Stimulated activated CD8-positive, alpha-beta memory T cell treated with anti-CD3 and anti-CD28 coated beads, Interleukin-2, amount 100 ng/mL, for 1 hour (primary cell): ENCODE measurements at places on chromosomes 6 and 20.

DNA sequence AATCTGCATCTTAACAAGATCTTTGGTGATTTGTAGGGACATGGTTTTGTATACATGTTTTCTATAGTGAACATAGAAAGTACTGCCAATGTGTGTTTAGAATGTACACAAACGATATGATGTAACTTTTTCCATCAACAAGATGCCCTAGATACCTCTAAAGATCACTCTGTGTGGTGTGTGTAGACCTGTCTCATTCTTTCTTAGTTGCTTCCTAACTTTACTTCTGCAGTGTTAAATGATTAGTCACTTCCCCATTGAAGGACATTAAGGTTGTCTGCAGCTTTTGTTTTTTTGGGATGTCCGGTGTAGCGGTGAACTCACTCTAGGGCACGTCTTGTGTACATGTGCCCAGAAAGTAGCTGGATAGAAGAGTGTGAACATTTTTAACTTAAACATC lies 35.9 kb downstream of the CDYL start:
- DNase-seq, result no peak

DNA sequence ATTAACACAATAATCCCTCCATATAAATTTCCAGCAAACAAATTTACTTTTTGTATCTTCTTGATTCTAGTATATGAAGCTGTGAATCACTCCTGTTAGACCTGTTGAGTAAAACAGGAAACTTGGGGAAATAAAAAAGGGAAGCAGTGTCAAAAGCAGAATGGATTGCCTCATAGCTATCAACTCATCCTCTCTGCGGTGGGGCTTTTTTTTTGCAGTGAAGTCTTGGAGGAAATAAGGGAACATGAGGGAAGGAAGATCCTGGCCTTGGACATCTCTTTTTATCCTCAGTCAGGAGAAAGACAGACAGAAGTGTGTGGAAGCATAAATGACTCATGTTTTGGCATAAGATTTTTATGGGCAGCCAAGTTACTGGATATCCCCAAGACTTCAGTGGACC lies 332.5 kb downstream of the TFAP2A start:
- no peak for DNase-seq

DNA sequence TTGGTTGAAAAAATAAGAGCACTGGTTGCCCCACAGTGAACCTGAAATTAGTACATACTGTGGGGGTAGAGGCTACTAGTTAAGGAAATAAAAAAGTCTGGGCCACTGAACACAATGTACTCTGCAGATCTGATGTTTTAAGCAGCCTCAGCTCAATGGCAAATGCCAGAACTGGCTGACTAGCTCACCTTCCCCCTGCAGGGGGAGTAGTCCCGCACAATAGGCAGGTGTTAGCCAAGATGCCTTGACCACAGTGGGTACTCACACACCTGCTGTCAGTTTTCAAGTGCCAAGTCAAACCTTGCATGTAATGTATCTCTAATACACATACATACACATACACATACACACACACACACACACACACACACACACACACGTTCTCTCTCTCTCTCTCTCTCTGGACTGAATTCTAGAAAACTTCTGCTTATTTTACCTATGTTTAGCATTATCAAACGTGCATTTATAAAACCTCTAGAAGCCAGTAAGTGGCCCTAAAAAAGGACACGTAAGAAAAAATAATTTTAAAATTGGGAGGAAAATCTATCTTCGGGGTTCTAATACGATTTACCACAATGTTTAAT lies 36.1 kb downstream of the GMDS start:
- no peak for DNase-seq

DNA sequence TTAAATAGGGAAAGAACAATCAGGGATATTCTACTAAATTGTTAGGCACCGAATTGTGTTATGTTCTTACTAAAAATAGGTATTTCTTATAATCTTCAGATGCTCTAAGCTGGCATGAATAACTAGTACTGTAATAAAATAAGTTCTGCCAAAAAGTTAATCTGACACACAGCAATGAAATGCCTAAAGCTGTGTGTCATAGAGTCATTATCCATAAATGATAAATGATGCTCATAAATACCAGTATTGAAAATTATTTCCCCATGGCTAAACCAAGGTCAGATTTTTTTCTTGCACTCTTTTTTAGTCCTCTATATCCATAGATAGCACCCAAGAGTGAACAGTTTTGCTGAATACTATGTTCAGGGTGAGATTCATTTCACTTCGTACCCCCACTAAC lies 11.7 kb upstream of the PRIM2 start:
- DNase-seq, result no peak

DNA sequence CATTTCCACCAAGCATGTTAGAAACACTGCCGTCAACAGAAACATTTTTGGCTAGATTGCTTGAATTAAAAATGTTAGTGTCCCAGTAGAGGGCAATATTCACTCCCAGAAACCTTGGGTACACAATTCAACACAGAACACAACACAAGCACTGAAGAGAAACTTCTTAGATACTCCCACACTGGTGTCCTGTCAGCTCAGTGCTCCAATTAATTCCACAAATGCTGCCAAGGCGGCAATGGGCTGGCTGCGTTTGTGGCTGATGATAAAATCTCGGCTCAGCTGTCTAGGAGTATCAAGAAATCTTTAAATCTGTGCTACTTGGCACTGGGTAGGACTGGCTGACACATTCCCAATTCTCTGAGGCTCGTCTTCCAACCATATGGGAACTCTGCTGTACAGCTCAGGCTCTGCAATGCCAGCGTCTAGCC lies 39.3 kb downstream of the BEND3 start:
- no peak for DNase-seq

DNA sequence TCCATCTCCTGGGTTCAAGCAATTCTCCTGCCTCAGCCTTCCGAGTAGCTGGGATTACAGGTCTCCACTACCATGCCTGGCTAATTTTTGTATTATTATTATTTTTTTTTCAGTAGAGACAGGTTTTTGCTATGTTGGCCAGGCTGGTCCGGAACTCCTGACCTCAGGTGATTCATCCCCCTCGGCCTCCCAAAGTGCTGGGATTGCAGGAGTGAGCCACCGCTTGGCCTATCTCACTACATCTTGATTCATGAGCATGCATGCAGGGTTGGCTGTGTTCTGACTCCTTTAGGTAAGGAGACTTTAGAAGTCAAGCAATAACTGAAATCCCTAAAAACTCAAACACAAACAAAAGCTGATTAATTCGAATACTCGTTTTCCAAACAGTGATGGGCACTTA lies 80.9 kb downstream of the GJA1 start:
- no peak for DNase-seq

- no peak for DNase-seq
These were observed 58.8 kb downstream of the SAMD5 start for GRCh38 chr6:147567141-147567805.

GRCh38 chr6:21005816-21006570 lies 471.7 kb downstream of the CDKAL1 start:
- no peak for DNase-seq

GRCh38 chr6:40350747-40351217 lies 236.4 kb downstream of the LRFN2 start:
- no peak for DNase-seq

DNA sequence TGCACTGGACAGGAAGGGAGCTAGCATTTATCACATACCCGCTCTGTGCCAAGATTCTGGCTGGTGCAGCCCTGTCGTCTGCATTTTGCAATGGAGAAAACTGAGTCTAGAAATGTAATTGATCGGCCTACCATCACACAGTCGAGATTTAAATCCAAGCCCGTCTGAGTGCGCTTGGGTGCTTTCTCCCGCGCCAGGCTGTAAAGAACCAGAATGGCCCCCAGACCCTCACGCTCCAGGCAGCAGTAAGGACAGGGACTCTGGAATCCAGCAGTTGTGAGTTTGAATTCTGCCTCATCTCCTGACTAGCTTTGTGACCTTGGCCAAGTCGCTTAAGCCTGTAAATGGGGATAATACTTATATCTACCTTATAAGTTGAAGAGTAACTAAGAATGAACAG lies 10.8 kb downstream of the DYNLRB1 start:
- no peak for DNase-seq

- DNase-seq, result no peak
These were observed 1013.8 kb upstream of the CITED2 start for GRCh38 chr6:140388192-140388802.

- no peak for DNase-seq
These were observed 16.6 kb downstream of the SYNDIG1 start for GRCh38 chr20:24485981-24486380.

GRCh38 chr6:142886431-142887170 lies 58.4 kb downstream of the HIVEP2 start:
- DNase-seq, result no peak

- no peak for DNase-seq
These were observed 22.3 kb downstream of the MARCKS start for GRCh38 chr6:113879186-113880096.

DNA sequence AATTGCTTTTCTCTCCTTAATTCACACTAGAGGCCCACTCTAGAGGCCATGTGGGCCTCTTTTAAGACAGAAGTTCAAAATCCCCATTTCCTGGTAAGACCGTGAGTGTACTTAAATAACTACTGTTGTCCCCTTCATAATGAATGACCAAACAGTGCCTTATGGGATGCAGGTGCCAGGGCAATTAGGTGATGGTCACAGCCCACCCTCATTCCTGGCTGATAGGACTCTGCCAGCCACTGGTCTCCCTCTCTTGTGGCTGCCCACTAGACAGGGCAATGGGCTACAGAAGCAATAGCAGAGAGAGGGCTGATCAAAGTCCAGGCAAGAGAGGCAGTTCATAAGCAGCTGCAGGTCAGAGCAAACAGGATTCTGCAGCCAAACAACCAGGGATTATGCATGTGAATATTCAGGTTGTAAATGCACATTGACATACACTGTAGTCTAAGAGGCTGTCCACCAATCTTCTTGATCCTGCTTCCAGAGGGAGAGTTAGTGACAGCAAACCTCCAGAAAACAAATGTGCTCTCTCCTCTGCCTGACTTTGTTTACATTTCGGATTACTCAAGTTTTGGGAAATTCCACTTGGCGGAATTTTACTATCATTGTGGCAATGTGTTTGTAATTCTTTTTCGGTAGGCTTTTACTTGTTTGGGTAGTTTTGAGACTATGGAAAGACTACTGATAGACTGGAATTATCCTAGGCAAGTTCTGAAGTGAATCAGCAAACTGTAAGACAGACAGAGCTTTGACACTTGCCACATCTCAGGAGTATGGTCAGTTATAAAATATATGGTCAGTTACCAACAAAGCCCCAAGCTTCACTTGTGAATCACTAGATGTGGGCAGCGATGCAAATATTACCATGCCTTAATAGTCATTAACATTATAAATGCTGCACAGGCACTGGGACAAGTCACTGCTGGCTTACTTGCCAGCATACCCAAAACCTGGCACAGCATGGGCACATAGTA lies 12.8 kb downstream of the PTPRK start:
- DNase-seq, result no peak

- no peak for DNase-seq
These were observed 15.9 kb downstream of the BCAS1 start for GRCh38 chr20:54054516-54054915.

GRCh38 chr6:47303861-47304260 lies 5.8 kb downstream of the TNFRSF21 start:
- DNase-seq, result no peak

DNA sequence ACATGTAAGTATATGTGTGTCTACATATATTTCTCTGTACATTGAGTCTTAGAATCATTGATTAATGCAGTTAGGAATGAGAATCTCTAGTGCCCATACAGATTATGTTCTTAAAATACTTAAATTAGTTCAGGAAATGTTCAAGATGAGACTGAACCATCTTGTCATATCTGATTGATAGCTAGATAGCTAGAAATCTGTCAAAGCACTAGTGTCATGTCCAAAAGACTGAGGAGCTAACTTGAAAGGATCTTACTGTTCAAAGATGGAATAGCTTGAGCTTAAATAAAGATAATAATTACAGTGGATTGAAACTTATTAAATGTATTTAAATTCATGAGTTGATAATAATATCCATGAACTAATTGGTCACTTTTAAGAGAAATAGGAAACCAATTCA lies 191.7 kb upstream of the TCF21 start:
- no peak for DNase-seq

DNA sequence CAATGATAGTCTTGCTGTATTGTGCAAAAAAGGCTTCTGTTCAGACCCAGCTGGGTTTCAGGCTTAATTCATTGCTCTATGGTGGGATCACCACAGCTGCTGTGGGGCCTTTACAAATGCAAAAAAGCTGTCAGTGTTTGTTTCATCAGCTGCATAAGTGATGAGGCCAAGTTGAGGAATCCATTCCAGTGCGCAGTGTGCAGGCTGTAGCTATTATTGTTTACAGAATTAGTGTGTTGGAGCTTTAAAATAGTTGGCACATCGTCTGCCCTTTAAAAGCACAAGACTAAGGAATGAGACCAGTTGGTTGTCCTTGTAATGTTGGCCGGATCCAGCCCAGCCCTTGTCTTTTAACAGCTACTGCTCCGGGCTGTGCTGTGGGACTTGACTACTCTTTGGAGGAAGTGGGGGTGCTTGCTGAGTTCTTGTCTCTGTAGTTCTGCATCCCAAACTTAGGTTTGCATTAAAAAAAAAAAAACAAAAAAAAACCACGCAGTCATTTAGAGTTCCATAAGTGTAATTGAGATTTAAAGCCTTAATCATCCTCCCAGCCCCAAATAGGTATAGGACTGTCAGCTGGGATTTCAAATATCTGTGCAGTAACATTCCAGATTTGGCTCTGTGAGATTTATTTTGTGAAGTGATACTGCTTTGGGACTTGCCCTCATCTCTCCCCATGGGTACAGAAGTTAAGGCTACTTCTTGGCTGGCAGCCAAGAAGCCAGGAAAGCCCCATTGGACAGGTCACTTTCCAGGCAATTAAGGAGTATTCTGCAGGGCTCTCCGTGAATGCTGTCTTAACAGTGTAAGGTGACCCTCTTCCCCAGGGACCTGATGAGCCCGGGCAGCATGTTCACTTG lies 19.3 kb downstream of the JARID2 start:
- DNase-seq, result no peak

DNA sequence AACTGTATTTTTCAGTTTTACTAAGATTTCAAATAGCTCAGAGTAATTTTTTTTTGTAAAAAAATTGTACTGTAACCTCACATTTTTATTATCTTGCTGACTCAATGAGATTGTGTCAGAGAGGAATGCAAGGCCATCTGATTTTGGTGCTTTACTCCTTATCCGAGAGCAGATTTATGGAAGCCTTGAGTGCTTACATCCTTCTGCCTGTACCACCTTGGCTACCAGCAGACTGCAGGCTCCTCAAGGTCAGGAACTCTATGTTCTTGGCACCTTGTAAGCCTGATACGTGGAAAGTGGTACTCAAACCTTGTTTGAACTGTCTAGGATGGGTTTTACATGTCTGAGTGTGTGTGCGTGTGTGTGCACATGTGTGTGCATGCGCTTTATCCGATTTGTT lies 80.1 kb upstream of the MLIP start:
- DNase-seq, result no peak

- DNase-seq, result no peak
These were observed 59.3 kb downstream of the BCKDHB start for GRCh38 chr6:80165819-80166218.

GRCh38 chr6:102387326-102388033 lies 994.0 kb downstream of the GRIK2 start:
- no peak for DNase-seq

- no peak for DNase-seq
These were observed 145.7 kb upstream of the GGTLC1 start for GRCh38 chr20:24134284-24134683.
